ENCODE measurements at places on chromosomes 13 and 19.

DNA sequence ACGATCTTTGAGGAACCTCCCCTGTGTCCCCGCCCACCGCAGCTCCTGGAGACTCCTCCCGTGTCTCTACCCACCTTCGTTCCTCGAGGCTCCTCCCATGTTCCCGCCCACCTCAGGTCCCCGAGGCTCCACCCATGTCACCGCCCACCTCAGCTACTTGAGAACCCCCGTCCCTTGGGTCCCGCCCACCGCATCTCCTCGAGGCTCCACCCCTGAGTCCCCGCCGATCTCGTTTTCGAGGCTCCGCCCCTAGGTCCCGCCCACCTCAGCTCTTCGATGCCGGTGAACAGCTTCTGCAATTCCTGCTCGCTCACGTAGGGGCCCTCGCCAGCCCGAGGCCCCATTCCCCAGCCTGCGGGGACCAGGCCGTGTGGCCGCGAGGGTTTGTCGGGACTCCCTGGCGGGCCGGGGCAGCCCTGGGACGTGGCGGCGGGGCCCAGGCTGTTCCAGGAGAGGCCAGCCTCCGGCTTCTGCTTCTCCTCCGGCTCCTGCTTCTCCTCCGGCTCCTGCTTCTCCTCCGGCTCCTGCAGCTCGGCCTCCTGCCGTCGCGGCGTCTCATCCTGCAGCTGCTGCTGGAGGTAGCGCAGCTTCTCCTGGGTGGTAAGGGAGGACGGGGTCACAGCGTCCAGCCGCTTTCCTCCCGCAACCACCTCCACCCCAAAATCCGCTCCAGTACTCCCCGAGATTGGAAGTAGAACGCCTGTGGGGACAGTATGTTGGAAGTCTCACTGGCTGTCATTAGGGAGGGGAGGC, 16.7 kb downstream of the TSKS start:
- DNase-seq, result no peak

DNA sequence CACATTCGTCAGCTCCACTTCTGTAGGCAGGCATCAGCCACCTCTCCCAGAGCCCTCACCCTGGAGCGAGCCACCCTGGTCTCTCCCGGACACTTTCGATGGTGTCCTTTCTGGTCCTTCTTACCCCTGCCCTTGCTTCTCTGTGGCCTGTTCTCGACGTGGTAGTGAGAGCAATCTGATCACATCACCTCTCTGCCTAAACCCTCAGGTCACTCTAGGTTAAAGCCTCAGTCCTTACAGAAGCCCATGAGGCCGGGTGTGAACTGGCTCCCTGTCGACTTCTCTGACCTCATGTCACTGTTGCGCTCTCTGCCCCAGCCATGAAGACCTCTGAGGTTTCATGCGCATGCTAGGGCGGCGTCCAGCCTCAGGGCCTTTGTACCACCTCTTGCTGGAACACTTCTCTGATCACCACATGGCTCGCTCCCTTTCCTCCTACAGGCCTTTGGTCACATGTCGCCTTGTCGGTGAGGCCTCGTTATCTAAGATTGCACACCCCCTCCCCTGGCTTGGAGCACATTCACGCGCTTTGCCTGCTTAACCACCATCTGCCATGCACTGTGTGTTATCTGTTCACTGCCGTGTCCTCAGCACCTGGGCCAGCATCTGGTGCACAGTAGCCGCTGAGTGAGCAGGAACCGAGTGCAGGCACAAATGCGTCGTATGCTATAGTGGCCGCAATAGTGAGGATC, 101.5 kb downstream of the DPF1 start:
- no peak for DNase-seq

DNA sequence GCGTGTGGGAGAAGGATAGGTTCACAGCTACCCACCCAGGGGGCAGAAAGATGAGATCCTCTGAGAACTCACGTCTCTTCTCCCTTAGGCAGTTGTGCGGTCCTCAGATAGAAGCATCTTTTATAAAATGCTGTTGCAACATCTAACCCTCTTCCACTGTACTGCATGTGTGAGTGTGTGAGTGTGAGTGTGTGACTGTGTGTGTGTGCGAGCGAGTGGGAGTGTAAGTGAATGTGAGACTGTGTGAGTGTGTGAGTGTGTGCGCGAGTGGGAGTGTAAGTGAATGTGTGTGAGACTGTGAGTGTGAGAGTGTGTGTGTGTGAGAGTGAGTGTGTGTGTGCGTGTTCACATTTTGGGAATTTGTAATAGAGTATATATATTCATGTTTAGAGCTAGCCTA, 55.6 kb upstream of the F7 start:
- DNase-seq, result no peak

DNA sequence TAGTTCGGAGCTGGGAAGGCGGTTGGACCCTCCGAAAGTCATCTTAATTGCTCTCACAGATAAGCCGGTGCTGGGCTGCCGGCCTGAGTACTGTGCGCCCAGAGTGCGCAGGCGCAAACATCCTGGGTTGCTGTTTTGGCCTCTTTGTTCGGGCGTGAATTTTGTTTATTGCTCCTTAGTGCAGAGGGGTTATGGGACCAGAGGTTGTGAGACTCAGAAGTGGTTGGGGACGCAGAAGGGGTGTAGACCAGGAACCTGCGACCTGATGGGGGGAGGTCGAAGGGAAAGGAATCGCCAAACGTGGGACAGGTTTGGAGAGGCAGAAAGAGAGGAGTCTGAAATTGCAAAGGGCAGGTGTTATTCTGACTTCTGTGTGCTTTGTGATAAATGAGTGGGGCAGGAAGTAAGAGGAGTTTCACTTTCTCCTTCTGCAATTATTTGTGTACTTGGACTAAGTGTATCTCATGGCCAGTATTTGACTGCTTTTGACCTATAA, 607 bp upstream of the ZNF566 start:
- no peak for DNase-seq

GRCh38 chr19:20209051-20209450, 42.0 kb downstream of the ZNF486 start:
- DNase-seq, result no peak

- no peak for DNase-seq
Measured at GRCh38 chr19:34504809-34505291, 23.3 kb downstream of the WTIP start.

DNA sequence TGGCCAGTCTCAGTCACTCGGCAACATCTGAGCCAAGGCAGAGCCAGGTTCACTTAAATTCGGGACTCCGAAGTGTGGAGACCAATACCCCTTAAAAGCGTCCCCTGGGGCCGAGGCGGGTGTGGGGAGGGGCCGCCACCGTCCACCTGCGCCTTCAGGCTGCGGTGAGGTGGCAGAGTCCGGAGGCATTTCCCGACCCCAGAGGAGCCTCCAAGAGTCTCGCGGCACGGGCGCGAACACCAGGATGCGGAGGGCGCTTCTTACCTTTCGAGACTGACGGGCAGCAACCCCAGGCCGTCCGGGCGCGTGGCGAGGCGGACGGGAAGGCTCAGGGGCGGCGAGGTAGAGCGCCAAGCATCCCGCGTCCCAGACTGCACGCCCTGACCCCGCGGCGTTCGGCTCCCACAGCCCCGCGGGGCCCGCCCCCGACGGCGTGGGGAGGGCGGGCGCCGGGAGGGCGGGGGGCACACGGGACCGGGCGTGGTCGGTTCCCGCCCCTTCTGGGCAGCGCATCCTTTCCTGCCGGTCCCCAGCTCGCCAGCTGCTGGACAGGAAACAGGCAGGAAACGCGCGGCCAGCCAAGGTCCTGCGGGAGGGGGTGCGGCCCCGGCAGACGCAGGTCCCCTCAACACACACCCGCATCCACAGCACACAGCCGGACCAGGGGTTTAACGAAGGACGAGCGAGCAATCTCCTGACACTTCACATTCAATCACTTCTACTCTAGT, at the start of gene THSD1:
Gene THSD1 (minus strand): TSS at position 406 of the 728 bp plus-strand sequence. CDS start 3,572 bp downstream, outside the sequence.
- DNase-seq, result no peak

- peak; percentile 32 for DNase-seq
Measured at GRCh38 chr19:1672038-1672768, 19.8 kb upstream of the TCF3 start.

DNA sequence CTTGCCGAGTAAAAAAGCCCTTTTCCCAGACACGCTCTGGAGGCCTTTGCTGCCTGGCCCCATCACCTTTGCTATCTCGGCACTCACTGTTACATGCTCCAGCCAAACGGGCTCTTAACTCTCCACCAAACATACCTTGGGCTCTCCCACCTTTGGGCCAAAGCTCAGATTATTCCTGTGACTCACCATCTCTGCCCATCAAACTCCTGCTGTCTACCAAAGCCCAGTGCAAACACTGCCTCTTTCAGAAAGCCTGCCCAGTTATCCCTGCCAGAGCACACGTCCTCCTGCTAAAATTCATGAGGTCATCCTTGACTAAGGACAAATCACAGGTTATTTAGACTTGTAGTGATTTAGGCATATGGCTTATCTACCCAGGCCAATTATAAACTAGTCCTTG, 48.1 kb upstream of the SERPINE3 start:
- no peak for DNase-seq

- DNase-seq, result no peak
Measured at GRCh38 chr13:24672141-24673132, 7.8 kb upstream of the ATP12A start.

- no peak for DNase-seq
Measured at GRCh38 chr13:71316792-71317363, 550.1 kb downstream of the DACH1 start.

DNA sequence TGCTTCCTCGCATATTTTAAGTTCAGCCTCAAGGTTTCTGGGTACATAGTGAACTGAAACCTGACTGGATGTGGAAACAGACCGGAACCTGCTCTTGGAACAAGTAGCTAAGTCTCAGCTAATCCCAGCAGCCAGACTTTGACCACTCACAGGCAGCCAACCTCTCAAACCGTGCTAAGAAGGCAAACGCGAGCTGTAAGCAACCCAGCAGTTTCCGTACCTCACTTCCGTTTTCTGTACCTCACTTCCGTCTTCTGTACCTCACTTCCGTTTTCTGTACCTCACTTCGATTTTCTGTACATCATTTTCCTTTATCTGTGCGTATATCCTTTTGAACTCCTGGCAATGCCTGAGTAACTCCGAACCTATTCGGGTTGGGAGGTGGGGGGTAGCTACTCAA, 96.8 kb downstream of the SUCLA2 start:
- no peak for DNase-seq

- no peak for DNase-seq
Measured at GRCh38 chr19:31818798-31819105, 469.5 kb upstream of the TSHZ3 start.

DNA sequence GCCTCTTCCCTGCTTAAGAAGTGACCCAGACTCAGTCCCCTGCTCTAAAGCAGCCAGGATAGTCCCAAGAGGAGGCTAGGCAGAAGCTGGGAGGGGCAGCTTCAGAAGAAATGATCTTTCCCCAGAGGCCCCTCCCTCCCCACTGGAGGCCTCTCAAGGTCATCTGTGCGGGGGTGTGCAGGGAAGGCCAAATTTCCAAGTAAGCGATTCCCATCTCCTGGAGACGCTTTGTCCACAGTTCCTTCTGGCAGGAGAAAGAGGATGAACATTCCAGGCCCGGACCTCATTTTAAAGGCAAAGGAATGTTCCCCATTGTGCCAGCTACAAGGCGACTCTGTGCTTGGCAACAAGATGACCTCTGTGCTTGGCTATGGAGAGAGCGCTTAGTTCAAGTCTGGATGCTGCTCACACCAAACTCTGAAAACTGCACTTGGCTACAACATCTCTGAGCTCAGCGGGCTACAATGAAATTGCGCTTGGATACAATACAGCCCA, 23.5 kb downstream of the COL5A3 start:
- DNase-seq, result no peak

DNA sequence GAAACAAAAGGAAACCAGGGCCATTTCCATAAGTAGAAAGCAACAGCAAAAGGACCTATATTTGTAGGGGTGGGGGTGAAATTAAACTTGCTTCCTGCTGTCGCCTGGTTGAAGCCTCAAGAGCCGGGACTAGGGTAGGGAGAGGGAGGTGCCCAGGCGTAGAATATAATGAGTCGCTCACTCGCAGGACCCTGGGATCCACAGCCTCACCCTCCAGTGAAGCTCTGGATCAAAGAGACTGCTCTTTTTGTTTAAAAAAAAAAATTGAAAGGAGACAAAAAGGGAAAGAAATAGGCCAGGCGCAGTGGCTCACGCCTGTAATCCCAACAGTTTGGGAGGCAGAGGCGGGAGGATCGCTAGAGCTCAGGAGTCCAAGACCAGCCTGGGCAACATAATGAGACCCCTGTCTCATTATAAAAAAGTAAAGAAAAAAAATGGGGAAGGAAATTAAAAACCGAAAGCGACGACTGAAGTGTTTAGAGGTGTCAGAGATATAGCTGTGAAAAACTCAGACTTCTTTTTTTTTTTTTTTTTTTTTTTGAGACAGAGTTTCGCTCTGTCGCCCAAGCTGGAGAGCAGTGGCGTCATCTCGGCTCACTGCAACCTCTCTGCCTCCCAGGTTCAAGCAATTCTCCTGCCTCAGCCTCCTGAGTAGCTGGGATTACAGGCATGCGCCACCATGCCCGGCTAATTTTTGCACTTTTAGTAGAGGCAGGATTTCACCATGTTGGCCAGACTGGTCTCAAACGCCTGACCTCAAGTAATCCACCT, 10.9 kb upstream of the ADGRE5 start:
- DNase-seq, result no peak

DNA sequence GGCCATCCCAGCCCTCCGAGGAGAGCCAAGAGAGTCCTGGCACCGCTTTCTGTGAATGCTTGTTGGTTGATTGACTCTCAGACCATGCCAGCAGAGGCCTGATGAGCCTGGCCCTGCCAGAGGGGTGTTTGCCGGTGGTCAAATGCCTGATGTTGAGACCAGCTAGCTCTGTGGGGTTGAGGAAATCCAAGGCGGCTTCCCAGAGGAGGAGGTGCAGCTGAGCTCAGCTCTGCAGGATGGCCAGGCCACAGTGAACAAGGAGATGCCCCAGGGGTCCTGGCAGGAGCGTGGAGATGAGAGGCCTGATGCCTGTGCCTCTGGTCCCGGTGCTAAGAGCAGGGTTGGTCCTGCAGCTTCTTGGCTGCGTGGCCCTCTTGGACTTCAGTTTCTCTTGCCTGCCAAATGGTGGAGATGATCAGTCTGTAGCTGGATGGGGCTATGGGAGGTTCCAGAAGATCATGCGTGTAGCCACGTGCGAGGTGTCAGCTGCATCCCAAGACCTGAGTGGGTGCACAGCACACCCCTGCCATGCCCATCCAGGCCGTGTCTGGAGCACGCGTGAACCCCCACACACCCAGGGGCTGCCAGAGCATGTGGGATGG, 16.8 kb downstream of the NFIC start:
- DNase-seq, result no peak

All from T47D (cell line).